Putamen (tissue), 1 donor: ENCODE measurements at places on chromosomes 7 and 10.

GRCh38 chr10:26696786-26697162 lies 727 bp upstream of the PDSS1 start:
- no peak for DNase-seq

- no peak for DNase-seq
Measured at GRCh38 chr10:23556727-23557440, 118.0 kb downstream of the OTUD1 start.

DNA sequence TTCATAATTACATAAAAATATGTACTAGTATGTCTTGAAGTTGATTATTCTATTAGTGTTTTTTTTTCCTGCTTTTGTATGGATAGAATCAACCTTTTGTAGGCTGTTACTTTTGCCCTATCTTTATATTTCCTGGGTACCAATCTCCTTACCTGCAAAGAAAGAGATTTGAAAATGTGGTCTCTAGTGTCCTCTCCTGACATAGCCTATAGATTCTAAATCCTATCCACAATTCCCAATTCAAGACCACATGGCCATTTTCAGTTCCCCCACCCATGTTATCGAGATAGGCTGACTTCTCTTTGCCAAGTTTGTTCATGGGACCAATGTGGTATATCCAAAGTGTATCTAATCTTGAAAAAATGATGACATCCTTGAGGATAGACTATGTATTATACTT lies 269.4 kb upstream of the SEMA3D start:
- no peak for DNase-seq

- DNase-seq = no peak
Measured at GRCh38 chr7:125436220-125436619, 506.6 kb upstream of the POT1 start.
